MCF 10A (cell line): ENCODE measurements at places on chromosomes 4 and X. TPM values are rescaled to one million over a fixed set of nuclear protein-coding genes. Genes with fewer than 3 reads are reported as not detected.

The OTUD6A gene
- total RNA-seq, result not detected in 2 replicates

The ADD1 gene
- 131 and 161 TPM in 2 replicates for total RNA-seq

DNA sequence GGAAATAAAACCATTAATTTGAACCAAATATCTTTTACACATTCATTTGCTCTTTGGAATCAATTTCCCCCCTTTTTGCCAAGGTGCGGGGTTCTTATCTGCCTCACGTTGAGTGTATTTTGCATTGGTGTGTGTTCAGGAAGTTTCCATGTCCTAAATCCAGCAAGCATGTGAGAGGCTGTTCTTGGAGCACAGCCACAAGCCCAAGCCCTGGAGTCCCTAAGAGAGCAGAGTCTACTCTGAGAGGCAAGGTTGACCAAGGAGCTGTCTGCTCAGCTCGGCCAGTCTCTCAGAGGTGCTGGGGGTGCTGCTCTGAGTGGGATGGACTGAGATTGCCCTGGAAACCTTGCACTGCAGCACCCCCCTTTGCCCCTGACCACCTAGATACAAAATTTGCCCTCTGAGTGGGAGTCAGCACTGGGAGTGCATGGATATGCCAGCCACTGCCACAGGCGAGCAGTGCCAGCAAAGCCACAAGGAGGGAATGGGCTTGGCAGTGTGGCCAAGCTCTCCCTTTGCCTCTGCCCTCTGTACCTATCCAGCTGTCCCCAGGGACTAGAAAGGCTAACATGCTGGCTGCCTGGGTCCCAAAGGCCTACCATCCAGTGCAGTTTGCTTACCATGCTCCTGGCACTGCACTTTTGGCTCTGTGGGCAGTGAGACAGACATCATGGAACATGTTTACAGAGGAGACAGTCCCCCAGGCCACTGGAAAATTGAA, 20.5 kb upstream of the FAM193A start:
- no peak for DNase-seq

GRCh38 chrX:6885396-6885795, 262.1 kb upstream of the STS start:
- no peak for DNase-seq

DNA sequence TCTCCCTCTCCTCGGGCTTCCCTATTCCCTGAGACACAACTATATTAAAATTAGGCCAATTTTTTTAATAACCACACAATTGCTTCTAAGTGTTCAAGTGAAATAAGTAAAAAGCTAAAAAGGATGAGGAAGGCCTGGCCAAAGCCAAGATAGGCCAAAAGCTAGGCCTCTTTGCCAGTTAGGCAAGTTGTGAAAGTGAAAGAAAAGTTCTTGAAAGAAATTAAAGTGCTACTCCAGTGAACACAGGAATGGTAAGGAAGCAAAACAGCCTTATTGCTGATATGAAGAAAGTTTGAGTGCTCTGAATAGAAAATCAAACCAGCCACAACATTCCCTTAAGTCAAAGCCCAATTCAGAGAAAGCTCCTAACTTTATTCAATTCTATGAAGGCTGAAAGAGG, 114.2 kb upstream of the FAT4 start:
- DNase-seq, result no peak

- DNase-seq, result no peak
These were observed 2.2 kb downstream of the EMD start for GRCh38 chrX:154381271-154381670.
